Trophoblast cell (in vitro differentiated cells and primary cell): ENCODE measurements at places on chromosomes 2 and 18.

GRCh38 chr2:104845552-104845931 is 8.4 kb upstream of the POU3F3 start:
- no peak for DNase-seq

DNA sequence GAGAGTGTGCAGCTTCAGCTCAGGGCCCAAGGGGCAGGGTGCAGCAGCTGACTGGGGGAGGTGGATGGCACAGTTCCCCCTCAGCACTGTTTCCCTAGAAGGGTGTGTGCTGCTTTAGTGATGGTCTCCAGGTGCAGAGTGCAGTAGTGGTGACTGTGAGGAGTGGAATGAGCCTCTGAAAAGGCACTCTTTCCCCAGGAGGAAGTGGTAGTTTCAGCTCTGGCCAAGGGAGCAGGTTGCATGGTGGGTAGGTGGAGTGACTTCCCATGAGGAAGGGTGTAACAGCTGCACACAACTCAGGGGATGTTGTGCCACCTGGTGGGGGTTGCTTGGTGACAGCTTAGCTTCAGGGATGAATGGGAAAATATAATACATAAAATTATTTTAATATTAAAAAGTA is 251.5 kb upstream of the NXPH2 start:
- DNase-seq = no peak

- DNase-seq = no peak
Observed at GRCh38 chr2:1491751-1492150, 78.5 kb downstream of the TPO start.

DNA sequence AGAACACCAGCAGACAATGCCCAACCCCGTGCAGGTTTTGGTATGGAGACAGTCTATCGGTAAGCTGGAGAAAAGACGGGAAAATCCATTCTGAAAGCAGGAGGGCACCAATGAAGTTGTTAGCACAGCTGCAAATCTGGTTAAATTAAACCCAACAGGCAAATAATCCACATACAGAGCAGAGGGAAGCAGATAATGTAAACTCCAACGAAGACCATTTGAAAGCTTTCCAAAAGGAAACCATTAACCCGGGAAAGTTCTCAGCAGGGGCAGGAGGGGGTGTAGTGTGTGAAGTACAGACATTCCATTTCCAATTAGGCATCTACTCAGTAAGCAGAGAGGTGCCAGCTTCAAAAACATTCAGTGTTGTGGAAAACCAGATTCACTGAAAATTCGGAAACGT is 10.3 kb downstream of the EDAR start:
- no peak for DNase-seq

- no peak for DNase-seq
Observed at GRCh38 chr18:35862119-35862640, 110.3 kb upstream of the RMP24 start.

DNA sequence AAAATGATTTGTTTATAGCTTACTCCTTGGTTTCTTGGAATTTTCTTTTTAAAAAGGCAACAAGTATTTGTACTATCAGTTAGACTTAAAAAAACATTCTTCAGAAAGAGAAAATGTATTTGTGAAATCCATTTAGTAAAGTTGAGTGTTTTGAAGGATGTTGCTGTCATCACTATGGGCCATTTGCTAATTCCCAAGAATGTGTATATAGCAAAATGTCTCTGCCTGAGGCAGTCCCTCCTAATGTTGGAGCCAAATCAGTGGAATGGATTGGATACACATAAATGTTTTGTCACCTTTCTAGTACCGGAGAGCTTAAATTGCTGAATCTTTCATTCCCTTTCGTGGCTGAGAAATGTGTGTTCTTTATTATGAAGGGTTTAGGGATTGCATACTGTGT is 890.2 kb upstream of the ZEB2 start:
- no peak for DNase-seq

GRCh38 chr18:42736074-42736473 is 379.4 kb downstream of the RIT2 start:
- DNase-seq = no peak

- DNase-seq = no peak
Observed at GRCh38 chr2:126809340-126809739, 89.3 kb upstream of the TEX51 start.

DNA sequence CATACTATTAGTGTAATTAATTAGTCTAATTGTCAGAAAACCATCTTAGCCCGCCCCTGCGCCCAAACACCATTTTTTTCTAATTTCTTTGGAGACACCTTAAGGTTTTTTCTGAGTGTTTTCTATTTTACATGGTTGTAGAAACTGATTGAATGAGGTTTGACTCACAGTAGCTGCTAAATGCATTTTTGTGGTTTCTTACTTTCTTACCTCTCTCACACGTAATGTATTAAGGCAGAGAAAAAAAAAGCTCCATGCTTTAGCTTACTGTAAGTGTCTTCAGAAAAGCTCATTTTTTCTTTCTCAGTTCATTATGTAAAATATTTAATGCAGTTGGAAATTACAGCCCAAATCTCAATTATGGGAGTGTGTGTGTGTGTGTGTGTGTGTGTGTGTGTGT is 548.5 kb upstream of the LRRTM4 start:
- DNase-seq = no peak

- DNase-seq = no peak
Observed at GRCh38 chr2:227703961-227704360, 13.9 kb downstream of the SLC19A3 start.

GRCh38 chr2:162226836-162227235 is 16.4 kb downstream of the FAP start:
- DNase-seq = no peak

GRCh38 chr2:110770959-110771431 is 38.6 kb downstream of the ACOXL start:
- DNase-seq = no peak

GRCh38 chr2:165777522-165778186 is 16.4 kb downstream of the GALNT3 start:
- DNase-seq = no peak

DNA sequence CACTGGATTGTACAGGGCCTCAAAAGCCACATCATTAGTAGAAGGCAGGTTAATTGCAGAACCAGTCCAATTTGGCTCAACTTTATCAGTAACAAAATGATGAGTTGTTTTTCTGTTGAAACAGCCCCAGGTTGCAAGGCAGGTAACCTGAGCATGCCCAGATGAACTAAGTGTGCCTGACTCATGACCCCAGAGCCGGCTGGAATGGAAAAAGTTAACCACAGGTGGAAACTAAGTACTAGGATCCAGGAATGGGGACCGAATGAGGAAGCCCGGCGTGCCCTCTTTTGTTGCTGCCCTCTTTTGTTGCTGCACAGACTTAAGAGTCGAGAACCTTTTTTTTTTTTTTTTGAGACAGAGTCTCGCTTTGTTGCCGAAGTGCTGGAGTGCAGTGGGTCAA is 79.5 kb upstream of the YWHAQ start:
- DNase-seq = peak; percentile 22

DNA sequence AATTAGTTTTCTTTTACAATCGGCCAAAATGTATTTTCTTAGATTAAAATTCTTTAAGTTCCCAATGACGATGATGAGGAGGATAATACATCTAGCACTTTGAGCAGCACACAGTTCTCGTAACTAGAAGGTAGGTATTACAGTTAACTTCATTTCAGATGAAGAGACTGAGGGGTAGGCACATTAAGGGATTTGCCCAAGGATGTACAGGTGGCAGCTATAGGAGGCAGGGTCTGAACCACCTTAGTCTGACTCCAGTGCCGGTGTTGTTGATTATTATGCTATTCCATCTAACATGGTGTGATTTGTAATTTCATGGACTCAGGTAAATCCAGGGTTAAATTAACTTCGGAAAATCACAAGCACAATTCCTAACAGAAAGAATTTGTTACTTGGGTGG is 1.1 kb downstream of the CD28 start:
- DNase-seq = no peak

GRCh38 chr18:3870914-3871313 is 420.9 kb downstream of the TGIF1 start:
- DNase-seq = no peak

- peak; percentile 9 for DNase-seq
Observed at GRCh38 chr18:35326695-35327387, 17.4 kb downstream of the ZNF24 start.

GRCh38 chr2:118791483-118791882 is 56.0 kb downstream of the EN1 start:
- no peak for DNase-seq

DNA sequence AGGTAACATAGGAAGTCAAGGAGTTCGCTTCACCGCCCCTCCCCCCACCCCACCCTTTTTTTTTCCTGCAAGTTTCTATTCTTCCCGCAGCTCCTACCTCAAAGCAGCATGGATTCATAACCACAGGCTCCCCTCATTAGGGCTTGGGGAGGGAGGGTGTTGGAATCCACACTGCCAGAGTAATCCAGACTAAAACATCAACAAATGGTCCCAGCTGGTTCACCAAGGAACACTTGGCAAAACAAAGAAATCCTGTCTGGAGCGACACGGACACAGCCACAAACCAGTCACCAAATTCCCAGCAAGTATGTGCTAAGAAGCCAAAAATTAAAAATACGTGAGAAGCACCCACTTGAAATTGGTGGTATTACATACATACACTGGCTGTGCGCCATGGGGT is 106.9 kb upstream of the PPP1CB start:
- DNase-seq = no peak

DNA sequence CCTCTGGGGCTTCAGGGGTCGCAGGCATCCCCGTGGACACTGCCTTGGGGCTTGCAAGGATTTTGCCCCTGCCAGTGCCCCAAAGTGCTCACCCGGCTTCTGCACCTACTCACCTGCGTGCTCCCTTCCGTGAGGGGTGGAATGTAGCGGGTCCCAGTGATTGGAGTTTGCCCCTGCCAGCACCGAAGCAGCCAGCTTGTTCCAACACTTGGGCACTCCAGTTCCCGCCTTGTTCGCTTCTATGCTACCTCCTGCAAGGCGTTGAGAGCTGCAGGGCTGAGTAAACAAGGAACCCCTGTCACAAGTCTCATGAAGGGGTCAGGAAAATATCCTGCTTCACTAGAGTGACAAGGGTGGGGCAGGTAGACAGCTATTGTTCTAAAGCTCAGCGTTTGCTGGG is 631.5 kb downstream of the EPHA4 start:
- DNase-seq = no peak

DNA sequence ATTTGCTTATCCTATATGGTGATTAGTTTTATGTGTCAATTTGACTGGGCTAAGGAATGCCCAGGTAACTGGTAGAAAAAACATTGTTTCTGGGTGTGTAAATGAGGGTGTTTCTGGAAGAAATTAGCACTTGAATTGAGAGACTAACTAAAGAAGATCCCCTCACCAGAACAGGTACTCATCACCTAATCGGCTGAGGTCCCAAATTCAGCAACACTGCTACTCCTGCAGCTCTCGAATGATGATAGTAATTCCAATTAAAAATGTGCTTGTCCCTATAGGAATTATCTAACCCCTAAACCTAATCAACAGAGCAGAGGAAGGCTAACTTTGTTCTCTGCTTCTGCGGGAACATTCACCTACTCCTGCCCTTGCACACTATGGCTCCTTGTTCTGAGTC is 464.5 kb upstream of the CHST9 start:
- no peak for DNase-seq

DNA sequence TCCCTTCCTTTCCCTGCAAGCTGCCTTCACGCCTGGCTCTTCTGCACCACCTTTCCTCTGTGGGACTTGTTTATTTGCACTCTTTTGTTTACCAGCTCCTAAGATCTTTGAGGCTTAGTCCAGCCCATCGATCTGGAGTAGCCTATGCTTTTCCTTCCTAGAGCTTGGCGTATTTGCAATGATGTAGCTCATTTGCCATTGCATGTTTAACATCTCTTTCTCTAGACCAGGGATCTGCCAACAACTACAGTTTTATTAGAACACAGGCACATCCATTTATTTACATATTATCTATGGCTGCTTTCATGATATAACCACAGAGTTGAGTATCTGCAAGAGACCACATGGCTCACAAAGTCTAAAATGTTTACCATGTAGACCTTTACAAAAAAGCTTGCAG is 150.4 kb downstream of the RAPGEF4 start:
- DNase-seq = no peak

DNA sequence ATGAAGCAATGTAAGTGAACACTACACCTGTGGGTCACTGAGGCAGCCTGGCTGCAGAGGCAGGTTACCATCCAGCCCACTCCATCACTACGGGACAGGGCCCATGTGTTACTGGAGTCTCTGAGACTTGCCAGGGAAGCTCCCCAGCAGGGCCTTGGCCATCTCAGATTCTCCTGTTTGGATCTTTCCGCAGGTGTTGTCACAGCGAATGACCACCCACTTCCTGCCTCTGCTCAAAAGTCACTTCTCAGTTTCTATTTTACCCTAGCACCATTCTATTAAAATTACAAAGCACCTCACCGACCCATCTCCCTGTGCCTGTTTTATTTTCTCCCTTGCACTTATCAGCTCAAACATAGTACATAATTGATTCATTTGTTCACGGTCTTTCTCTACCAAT is 34.5 kb upstream of the L3MBTL4 start:
- no peak for DNase-seq

DNA sequence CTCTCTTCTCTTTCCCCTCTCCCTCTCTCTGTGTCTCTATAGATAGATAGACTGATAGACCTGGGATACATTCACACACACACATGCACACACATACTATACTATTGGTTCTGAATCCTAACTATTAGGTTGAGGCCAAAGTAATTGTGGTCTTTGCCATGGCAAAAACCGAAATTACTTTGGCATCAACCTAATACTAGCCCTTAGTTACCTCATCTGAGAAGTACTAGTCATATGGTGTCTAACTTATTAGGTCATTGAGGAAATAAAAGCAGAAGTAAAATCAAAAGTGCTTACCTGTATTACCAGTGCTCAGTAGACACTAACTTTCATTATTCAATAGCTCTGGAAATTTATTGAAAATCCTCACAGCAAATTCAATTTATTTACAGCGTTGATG is 451.5 kb downstream of the EPHA4 start:
- DNase-seq = no peak

DNA sequence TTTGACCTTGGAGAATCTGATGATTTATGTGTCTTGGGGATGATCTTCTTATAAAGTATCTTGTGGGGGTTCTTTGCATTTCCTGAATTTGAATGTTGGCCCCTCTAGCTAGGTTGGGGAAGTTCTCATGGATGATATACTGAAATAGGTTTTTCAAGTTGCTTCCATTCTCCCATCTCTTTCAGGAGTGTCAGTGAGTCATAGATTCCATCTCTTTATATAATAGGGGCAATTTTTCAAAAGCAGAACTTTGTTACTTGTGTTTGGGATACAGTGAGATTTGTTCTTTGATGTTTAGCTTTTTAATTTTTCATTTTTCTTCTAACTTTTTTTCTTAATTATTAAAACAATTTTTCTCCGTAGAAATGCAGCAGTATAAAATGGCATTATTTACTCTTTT is 19.4 kb downstream of the TMEM87B start:
- DNase-seq = no peak

GRCh38 chr18:71209944-71210343 is 921.1 kb downstream of the SOCS6 start:
- no peak for DNase-seq

- peak; percentile 45 for DNase-seq
Observed at GRCh38 chr2:71727562-71727961, 274.2 kb downstream of the DYSF start.
